ENCODE measurements at places on chromosomes 2 and 18.

GRCh38 chr2:64787019-64787365, 133.3 kb upstream of the SERTAD2 start:
- DNase-seq, result no peak

DNA sequence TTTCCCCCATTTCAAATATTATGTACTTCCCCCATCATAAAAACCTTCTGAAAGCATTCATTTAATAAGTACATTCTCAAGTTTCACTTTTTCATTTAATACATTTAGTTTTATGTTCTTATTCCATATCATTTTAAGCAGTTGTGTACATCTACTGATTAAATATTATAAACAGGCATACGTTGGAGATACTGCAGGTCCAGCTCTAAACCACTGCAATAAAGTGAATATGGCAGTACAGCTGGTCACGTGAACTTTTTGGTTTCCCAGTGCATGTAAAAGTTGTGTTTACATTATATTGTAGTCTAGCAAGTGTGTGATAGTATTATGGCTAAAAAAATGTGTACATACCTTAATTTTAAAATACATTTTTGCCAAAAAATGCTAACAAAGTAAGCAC, 48.7 kb downstream of the TET3 start:
- no peak for DNase-seq

DNA sequence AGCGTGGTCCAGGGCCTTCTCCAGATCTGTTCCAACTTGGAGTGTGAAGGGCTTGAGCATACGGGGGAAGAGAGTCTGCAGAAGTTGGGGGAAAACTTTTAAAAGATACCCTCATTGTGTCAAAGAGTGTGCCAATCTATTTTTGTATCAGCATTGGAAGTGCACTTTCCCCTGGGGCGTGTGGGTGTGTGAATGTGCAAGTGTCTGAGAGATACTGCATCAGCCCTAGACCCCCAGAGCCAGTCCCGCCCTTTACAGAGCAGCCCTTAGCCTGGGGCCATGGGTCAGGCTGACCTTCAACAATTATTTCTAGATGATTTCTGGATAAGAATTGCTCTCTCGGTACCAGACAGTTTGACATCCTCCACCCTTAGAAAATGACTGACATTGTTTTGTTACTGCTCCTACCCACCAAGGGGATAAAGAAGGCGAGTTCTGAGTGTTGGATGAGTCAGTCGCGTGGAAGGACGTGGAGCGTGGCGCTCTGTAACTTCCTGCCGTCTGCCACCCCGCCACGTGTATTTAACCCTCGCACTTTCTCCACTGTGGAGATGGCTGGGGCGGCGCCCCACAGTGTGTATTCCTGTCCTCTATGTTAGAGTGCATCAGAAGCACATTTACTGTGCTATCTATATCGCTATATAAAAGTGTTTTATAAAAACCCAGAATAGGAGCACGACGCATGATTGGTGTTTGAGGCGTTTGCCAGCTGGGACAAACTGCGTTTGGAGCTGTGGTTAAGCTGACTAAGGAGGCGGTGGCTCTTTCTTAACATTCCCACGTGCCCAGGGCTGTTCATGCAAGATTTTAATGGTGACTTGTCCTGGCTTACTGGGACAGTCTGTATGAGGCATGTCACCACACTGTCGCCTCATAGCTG, 122.6 kb downstream of the CABLES1 start:
- DNase-seq, result no peak

DNA sequence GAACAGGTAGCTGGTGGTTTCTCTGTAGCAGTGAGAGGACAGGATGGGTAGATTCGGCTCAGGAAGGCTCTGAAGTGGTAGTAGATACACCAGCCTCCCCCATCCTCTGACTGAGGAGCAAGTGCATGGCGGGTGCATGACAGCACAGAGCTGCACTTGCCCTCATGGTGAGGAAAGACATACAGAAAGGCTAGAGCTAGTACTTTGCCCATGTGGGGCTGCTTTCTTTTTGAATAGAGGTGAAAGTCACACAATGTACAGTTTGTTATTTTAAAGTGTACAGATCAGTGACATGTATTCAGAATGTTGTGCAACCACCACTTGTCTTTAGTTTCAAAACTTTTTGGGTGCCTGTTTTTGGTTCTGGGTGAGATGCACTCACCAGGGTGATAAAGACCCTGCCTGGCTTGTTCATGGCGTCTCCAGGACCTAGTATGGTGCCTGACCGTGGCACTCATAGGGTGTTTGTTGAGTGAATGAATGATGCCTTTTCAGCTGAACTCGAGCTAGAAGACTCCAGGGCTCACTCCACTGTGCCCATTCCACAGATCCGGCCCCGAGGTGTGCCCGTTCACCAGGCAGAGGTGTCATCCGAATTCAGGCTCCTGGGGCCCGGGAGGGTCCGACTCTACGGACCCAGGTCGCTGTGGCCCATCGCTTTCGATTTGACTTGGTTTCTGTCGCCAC, 421 bp upstream of the VAMP5 start:
- no peak for DNase-seq

DNA sequence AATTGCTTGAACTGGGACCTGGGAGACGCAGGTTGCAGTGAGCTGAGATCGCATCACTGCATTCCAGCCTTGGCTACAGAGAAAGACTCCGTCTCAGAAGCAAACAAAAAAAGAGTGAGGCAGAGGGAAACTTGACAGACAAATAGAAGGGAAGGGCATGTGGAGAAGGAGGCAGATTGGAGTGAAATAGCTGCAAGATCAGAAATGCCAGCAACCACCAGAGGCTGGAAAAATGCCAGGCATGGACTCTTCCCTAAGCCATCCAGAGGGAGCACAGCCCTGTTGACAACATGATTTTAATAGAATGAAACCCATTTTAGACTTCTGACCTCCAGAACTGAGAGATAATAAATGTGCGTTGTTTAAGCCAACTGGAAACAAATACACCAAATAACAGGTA, 447.2 kb upstream of the SPHKAP start:
- DNase-seq, result no peak

DNA sequence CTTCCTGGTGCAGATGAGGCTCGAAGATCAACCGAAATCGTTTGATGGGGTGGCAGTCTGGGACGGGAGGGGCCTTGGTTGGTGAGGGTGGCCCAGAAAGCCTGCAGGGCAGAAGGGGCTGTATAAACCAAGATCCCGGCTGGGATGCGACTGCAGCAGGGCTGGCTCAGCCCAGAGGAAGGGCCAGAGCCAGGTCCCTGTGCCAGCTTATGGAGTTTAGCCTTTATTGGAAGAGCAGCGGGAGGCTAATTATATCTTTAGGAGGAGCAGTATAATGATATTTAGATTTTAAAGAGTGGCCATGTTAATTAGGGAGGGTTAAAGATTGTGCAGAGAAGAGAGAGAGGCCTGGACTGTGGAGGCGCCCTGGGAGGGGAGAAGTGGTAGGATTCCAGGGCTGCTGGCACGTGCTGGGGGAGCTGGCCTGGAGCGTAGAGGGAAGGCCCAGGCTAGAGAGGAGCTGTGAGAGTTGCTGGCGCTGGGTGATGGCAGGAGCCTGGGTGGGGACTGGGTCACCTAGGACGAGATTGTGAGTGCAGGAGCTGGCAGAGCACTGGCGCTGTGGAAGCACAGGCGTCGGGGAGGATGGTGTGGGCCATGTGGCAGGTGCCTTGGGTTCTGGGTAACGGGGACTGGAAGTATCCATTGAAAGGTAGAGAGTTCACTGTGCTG, 25.1 kb downstream of the TRAF3IP1 start:
- DNase-seq, result no peak

GRCh38 chr18:4318311-4318710, 136.8 kb downstream of the DLGAP1 start:
- no peak for DNase-seq

DNA sequence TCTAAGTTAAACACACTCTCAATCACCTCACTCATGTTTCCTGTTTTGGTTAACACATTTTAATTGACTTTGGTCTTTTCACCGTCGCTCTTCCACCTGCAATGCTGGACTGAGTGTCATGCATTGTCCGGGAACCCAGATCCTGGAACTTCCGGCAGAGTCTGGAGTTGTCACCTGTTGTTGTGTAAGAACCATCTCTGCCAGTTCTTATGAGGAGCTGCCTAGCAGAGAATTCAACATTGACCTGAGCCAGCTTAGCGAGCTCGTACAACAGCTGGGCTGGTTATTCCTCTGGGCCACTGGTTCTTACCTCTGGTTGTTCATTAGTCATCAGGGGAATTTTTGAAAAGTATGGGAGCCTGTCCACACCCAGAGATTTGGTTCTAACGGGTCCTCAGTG, 75.7 kb downstream of the BCL2L11 start:
- DNase-seq, result no peak

DNA sequence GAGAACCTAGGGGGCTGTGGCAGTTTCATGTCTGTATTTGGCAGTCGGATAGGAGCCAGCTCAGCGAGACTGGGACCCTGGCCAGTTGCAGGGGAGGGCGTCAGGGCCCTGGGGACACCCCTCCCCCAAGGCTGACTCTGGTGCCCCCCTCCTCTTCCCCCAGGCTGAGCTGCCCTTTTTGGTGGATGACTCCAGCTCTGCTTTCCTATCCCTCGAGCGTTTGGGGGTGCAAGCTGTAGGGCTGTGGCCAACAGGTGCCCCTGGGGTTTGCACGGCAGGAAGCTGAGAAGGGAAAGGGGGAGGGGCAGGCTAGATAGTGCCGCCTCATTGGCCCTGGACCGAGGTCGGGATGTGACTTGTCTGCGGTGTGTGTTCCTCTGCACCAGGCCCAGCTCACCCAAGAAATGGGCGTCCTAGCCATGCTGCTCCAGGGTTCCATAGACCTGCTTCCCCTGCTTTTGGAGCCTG, 26.4 kb downstream of the SPEG start:
- no peak for DNase-seq

DNA sequence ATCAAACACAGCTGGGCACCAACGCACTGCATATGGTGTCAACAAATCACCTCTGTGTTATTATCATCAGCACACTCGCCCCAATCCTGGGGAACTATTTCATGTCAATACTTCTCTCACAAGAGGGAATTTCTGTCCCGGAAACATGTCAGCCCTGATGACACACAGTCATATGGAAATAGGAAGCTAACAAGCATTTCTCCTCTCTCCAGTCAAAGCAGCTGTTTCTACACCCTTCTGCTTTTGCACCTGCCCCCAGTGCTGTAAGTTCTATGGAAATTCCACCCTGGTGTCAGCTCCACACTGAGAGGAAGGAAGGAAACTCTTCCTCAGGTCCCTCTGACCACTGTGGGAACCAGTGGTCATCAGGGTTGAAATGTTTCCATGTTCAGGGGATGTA, 447.6 kb upstream of the ID2 start:
- no peak for DNase-seq

DNA sequence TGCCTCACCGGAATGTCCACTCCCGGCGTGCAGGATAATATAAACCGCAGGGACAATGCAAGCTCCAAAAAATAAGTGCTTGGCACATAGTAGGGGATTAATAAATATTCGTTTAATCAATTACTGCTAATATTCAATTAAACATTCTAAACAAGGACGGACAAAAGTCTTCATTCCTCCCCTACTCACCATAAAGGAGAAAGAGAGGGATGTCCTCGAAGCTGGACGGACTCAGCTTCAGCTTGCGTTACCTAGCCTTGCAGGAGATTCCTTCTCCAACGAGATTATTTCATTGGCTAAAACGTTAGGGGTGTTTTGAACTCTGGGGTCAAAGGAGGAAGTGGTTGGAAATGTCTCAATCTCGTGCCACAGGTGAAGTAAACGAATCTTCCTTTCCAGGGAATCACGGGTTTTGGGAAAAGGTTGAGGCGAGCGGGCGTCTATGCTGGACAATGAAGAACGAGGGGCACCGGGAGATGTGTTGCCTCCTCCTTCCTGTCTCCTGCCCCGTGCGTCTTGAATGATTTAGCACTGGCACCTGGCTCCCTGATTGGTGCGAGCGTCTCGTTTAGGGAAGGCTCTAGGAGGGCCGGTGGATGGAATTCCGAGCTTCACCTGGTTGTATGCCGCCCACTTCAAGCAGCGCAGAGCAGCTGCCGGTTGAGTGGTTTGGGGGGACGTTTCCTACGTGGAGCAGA, 2.0 kb upstream of the GAD1 start:
- no peak for DNase-seq

DNA sequence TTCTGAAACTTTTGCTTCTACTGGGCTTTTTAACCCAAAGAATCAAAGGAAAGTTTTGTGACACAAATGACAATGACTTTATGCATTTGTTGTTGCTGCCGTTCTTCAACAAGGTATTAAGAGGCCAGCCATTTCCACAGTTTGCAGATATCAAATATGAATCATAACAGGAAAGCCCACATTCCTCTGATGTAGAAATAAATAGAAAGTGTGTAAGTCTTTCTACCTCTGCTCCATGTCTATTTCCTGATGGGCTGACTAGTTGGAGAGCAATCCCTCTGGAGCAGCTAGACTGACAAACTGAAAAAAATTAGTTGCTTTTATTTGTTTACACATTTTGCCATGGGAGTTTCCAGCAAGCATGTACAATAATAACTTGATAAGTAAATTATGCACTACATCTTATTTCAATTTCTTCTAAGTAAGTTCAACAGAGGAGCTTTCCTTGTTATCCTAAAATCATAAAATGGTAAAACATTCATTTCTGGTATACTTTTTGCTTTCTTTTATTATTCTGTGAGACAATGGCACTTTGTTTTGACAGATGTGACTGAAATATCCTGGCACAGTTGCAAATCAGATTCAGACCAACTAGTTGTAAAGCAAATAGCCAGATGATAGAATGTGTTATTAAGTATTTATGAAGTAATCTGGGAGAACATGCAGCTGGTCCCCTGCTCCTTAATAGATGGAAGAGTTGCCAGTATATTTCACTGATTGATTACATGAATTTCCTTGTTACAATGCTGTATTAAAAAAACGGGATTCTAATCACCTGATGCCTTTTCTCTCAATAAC, 266.7 kb downstream of the METTL4 start:
- no peak for DNase-seq

- no peak for DNase-seq
Observed at GRCh38 chr2:15932394-15933183, 7.8 kb upstream of the MYCN start.

- no peak for DNase-seq
Observed at GRCh38 chr2:96940980-96941775, 45.2 kb downstream of the FAM178B start.

DNA sequence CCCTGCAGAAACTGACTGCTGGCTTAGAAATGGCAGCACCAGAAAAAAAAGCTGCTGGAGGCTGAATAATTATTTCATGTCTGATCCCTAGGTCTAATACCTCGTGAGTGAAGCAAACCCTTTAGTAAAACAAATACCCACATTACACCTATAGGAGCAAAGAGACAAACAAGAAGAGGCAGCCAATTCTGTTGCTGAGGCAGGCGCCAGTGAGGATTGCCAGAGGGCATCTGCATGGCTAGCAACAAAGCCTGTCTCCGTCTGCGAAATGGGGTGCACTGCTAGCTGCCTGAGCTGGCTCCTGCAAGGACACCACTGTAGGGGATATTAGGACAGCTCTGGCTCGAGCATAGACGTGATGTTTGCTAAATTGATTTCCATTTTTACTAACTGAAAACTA, 509.7 kb downstream of the TDRD15 start:
- no peak for DNase-seq

DNA sequence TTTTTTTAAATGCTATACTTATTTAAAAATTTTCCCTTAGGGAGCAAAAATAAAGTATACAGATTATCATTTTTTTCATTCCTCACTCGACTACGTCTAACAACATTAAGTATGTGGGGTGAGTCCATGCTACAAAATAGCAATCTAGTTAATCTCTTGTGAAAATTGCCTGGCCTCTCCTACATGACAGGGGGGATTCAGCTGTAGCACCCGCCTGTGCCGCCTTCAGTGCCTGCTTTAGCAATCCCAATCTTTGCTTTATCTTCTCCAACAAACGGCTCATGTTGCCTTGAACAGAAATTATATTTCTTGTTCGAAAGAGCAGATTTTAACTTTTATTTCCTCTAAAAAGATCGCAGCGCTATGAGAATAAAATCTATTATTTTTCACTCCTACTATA, 2.4 kb upstream of the SOX11 start:
- no peak for DNase-seq

GRCh38 chr18:76483780-76484179, 11.3 kb downstream of the ZNF516 start:
- no peak for DNase-seq
